ENCODE measurements at places on chromosomes 6 and 20. TPM values are rescaled to one million over a fixed set of nuclear protein-coding genes. Genes with fewer than 3 reads are reported as not detected.

DNA sequence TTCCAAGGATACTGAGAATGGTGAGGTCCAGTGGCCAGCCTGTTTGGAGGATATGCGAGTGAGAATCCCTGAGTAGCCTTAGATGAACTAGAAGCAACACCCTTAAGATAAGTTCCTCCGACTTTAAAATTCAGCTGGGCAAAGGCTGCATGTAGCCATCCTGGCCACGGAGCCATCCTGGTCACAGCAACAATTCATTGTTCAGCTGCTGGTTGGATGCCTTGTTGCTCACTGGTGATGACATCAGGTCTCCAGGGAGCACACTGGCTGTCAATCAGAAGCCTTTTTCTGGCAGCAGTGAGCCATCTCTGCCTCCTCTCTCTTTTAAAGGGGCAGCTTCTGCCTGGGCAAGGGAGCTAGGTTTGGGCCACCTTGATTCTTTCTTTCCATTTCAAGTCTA is 22.4 kb upstream of the RIMS4 start:
- DNase-seq: no peak

DNA sequence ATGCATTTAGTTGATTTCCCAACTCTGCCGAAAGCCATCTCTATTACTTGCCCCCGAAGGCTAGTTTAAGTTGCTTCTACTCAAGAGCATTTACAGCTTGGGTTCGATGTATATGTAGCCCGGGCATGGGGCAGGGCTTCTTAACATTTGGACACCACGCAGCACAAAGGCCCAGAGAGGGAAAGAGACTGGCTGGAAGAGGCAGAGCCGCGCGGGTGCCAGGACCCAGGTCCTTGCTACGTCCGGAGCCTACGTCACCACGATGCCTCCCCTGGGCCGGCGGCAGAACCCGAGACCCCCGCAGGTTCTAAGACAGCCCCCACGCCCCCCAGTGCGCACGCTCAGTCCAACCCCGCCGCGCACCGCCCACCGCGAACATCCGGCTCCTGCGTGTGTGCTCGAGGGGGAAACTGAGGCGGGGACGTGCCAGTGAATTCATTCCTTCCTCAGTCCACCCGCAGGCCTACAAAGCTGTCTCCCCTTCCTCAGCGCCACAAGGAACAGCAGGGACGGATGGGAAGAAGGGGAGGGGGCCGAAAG is 367 bp upstream of the PCIF1 start:
- no peak for DNase-seq

Gene SOBP
- 0.22 TPM for total RNA-seq

Gene IL17A
- total RNA-seq: not detected

DNA sequence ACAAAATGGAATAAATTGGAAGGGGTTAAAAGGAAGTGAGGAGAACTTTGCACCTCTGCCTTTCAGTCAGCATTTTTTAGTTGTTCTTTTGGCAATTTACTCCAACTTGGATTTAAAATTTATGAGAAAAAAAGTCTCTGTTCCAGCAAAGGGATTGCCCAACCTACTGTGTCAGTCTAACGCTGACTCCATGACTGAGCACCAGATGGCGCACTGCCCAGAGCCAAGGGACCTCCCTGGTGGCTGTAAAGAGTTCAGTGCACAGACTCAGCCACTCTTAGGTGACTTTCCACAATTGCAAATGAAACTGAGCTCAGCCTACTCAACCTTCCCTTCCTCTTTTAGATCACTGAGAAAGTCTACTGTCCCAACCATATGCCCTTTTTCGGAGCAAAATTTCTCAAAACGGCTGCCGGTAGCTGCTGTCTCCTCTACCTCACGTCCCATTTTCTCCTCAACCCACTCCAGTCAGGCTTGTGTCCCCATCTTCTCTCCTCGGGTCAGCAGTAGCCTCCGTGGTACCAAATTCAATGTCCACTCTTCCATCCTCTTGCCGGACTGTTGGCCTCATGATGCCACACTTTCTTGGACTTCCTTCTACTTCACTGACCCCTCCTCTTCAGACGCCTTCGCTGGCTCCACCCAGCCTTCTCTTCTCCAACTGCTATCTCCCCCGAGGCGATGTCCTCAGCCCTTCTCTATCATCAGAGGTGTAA is 38.7 kb downstream of the GSTA2 start:
- DNase-seq: peak; percentile 40

GRCh38 chr6:43736211-43736786 is 33.7 kb upstream of the VEGFA start:
- no peak for DNase-seq

DNA sequence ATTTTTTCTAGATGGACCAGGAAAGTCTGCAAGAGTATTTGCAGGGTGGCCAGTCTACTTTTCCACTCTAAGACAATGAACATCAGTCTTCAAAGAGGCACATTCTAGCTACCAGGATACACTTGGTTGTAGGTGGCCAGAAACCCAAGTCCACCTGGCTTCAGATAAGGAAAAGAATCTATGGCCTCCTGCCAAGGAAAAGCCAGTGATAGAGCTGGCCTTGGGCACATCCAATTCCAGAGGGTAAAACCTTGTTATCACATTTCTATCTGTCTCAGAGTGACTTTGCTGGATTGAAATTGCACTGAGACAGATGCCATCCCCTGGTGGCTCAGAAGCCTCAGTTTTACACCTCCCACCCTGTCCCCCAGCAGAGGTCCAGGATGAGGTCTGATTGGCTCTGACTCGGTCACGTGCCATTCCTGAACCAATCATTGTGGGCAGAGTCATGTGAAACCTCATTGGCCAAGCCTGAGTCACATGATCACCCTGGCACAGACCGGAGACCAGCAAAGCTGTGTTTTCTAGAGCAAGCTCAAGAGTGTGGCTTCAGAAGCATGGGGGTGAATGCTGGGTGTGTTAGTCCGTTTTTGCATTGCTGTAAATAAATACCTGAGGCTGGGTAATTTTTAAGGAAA is 497.4 kb upstream of the SULF2 start:
- peak; percentile 60 for DNase-seq

GRCh38 chr6:143697076-143697800 is 19.5 kb downstream of the PHACTR2 start:
- DNase-seq: no peak

Gene DOP1A
- 4.1 TPM for total RNA-seq

- DNase-seq: no peak
Measured at GRCh38 chr6:124812067-124812466, 150.2 kb upstream of the RNF217 start.

- no peak for DNase-seq
Measured at GRCh38 chr6:126091466-126091865, 105.1 kb downstream of the TRMT11 start.

Gene TCP11
- total RNA-seq: not detected

DNA sequence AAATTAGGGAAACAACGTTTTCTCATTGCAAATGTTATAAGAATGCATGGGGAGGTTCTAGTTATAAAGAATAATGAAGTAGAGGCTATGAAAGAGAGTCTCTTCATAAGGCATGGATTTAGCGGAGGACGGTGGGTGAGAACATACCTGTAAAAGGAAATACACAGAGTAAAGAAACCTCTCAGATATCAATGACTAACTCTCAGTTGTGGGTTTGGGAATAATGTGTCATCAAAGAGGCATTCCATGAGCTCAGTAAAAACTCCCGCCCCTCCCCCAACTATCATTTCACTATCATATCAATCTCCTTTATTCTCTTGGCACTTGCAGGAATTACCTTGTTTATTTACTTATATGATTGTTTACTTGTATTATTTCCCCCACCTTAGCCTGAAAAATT is 695.4 kb downstream of the PTPRT start:
- no peak for DNase-seq

GRCh38 chr20:58950603-58951002 is 30.5 kb upstream of the NELFCD start:
- DNase-seq: no peak

Gene PPP1R14C
- 9.8 TPM for total RNA-seq

Gene ABHD16B
- not detected for total RNA-seq

GRCh38 chr20:43363506-43363905 is 94.2 kb upstream of the SRSF6 start:
- no peak for DNase-seq

DNA sequence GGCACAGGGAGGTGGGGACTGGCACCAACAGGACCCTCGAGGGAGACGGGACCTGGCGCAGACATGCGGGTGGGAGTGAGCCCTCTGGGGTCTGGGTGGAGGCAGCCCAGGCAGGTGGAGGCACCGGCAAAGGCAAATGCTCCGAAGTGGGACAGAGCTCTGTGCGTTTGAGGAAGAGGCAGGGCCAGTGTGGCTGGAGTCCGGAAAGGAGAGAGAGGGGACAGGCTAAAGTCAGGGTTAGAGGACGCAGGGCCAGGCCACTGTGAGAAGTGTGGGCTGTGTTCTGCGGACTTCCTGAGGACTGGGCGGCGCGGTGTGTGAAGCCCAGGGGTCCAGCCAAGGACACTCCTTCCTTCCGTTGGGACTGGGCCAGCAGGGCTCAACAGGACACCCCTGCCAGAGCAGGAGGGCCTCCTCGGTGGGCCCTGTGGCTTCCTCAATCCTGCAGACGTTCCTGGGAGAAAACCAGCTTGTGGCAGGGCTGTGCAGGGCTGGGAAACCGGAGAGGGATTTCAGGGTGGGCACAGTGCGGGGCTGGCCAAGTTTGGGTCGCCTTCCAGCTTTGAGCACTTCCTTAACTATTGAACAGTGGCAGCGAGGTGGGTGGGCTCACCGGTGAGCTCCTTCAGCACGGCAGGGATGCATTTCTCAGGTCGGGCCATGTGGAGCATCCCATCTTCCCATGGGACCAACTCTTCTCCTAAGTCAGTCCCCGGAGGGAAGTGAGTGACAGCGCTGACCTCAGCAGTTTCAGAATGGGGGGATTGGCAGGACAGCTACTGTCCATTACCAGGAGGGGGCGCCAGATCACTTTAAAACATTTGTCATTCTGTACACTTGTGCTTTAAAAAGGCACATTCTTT is 22.5 kb downstream of the MOCS3 start:
- DNase-seq: peak; percentile 48

GRCh38 chr6:151992091-151992490 is 184.6 kb downstream of the ESR1 start:
- no peak for DNase-seq

DNA sequence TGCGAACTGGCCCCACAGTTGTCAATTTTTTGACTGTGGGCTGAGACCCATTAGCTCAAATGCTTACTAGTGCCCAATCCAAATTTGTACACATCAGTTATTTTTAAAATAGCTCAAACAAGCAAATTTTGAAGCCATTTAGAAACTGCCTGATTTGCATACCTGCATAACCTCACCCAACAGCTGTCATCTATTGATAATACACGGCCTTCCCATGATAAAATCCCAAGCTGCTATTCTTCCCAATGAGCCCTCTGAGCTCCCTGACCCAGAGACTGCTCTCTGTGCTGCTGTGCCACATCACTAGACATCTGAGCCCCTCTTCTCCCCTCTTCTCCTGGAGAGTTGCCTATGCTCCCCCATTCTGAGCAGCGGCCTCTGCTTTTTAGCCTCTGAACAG is 140.5 kb upstream of the EEF1E1 start:
- DNase-seq: no peak

DNA sequence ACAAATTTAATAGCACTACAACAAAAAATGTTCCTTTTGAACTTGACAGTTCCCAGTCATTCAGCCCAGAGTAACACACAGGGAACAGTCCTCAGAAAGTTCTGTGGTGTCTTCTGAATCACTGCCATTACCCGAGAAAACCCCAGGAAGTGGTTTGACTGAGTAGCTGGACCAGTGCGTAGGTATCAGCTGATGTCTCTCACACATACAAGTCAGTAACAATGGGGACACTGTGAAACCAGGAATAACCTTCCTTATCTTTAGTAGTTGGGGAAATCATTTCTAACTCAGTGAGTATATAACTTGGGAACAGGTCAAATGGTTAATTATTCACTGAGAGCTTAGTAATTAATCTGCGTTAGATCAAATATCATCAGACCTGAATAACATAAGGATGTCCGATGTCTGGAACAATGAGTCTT is 73.1 kb downstream of the HIVEP2 start:
- DNase-seq: no peak

GRCh38 chr6:150905769-150906168 is 40.3 kb downstream of the MTHFD1L start:
- no peak for DNase-seq

- DNase-seq: no peak
Measured at GRCh38 chr20:6115221-6115895, 7.5 kb downstream of the FERMT1 start.

Gene HUS1B
- 0.94 TPM for total RNA-seq

DNA sequence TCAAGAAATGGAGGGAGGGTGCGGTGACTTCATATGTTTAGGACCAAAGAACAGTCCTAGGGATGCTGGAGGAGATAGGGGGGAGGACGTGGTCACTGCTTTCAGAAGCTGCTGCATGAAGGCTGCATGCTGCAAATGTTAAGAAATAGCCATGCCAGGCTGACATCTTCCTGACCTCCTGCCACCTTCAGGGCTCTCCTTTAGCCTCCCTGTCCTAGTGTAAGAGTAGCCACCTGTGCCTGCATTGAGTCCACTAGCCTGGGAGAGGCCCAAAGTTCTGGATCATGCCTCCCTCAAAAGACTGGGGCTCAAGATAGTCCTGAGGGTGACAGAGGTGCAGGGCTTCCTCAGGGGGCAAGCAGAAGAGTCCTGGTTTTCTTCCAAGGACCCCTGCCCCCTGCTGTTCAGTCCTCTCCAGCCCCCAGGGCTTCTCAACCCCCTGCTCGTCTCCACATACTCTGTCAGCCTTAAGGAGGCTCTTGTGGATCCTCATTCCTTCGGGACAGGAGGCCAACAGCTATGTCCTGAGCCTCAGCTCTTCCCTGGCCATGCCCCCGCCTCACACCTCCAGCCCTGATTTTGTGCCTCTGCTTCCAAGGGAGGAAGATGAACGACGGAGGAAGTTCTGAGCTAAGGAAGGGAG is 96.3 kb downstream of the MRPL14 start:
- DNase-seq: no peak

- DNase-seq: peak; percentile 12
Measured at GRCh38 chr20:53547664-53548239, 45.9 kb downstream of the ZNF217 start.

Gene VWA7
- 9.6 TPM for total RNA-seq

DNA sequence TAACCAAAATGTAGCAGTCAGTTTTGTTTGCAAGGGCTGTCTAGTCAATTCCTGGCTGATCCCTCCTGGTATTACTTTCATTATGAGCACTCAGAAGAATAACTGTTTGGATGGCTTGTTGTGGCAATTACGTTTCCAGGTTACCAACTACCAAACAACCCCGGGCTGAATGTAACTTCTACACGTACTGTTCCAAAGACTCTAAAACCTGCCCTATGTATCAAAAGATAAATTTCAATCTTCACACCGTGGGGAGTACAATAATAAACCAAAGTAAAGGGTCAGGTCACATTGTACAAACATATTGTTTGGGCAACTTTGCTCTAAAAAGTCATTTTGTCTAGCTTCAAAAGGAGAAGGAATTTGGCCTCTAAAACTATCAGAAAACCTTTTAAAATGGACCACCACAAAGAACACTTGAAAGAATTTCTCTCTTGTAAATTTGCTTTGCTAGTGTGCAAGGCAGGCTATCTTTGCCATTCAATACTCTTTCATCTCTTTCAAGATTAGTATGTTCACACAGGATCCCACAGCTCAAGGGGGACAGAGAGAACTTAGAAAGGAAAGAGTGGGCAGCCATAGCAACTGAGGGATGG is 27.6 kb downstream of the DCDC2 start:
- peak; percentile 43 for DNase-seq

Gene KCNK16
- total RNA-seq: not detected

Gene APCDD1L
- total RNA-seq: 2.4 TPM
